ENCODE measurements at places on chromosomes 3 and 15. TPM values are rescaled to one million over a fixed set of nuclear protein-coding genes. Genes with fewer than 3 reads are reported as not detected.

DNA sequence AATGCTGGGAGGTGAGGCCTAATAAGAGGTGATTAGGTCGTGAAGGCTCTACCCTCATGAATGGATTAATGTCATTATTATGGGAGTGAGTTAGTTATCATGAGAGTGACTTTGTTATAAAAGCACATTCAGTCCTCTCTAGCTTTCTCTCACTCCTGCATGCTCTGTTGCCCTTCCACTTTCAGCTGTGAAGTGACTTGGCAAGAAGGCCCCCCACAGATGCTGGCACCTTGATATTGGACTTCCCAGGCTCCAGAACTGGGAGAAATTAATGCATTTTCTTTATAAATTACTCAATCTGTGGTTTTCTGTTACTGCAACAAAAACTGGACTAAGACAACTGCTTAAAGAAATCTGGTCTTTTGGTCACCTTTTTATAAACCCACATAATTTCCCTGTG, 144.3 kb downstream of the FBN1 start:
- no peak for DNase-seq

DNA sequence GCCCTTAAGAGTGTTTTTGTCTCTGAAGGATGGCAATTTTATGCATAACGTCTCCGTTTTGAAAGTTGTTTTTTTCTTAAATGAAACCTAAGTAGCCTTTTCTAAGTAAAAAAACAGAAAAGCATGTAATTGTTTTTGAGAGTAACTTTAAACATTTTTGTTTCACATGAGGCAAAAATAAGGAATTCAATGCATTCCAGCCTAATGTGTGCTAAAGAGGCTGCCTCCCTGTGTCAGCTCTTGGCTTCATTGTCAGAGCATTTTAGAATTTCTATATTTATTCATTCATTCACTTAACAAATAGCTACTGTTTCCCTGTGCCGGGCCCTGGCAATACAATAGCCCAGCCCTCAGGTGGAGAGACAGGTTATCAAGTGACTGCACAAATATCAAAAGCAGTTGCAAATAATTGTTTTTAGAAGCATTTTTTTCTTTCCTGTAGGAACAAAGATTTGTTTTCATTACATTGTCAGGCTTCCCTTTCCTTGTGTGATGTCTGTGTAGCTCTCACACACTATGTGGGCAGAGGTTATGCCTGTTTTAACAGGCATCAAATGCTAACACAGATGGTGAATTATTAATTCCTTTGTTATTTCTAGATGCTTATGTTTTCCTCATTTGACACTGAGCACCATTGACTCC, 81.9 kb downstream of the CCK start:
- no peak for DNase-seq

- no peak for DNase-seq
These were observed 210.0 kb downstream of the NFKBIZ start for GRCh38 chr3:102059145-102059943.

- DNase-seq, result no peak
These were observed 265.4 kb downstream of the VPS13C start for GRCh38 chr15:61794881-61795280.

GRCh38 chr3:58880182-58880581, 169.6 kb downstream of the CFAP20DC start:
- no peak for DNase-seq

DNA sequence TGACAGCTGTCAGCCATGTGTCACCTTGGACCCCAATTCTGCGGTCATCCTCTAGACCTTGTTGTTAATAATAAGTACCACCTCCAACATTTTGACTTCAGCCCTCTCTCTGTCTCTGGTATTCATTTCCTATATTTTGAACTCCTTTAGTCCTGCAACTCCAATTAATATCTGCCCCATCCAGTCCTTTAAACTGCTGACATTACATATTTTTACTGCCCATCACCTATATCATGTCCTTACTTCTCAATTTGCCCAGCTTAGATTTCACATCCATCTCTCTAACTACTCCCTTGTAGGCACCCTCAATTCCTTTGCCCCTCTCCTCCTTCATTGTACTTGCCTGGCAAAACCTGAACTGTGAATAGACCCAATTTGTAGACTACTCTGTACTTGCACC, 73.5 kb downstream of the SCN10A start:
- DNase-seq, result no peak

- no peak for DNase-seq
These were observed 153.1 kb upstream of the COL8A1 start for GRCh38 chr3:99485286-99485685.

- DNase-seq, result peak; percentile 83
These were observed at the start of gene ESYT3 for GRCh38 chr3:138434276-138434874. TSS of gene ESYT3 (plus strand) at chr3:138434616. CDS start at chr3:138434799, 183 bp downstream.

DNA sequence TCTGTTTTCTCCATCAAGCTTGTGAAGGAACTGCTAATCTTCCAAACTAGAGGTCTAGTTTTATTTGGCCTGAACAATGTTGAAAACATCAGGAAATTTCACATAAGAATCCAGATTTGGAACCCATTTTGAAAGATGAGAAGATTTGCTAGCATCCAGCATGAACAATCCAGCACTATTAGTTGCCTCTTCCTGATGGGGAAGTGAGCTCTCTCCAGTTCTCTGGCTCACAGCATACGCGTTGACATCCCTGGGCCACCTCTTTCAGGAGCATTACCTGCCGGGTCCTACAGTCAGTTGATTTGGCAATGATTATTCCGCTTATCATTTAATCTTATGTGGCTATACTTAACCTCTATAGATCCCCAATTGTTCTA, 10.9 kb downstream of the GPR87 start:
- DNase-seq, result no peak

GRCh38 chr3:40078590-40078989, 230.9 kb upstream of the EIF1B start:
- no peak for DNase-seq

DNA sequence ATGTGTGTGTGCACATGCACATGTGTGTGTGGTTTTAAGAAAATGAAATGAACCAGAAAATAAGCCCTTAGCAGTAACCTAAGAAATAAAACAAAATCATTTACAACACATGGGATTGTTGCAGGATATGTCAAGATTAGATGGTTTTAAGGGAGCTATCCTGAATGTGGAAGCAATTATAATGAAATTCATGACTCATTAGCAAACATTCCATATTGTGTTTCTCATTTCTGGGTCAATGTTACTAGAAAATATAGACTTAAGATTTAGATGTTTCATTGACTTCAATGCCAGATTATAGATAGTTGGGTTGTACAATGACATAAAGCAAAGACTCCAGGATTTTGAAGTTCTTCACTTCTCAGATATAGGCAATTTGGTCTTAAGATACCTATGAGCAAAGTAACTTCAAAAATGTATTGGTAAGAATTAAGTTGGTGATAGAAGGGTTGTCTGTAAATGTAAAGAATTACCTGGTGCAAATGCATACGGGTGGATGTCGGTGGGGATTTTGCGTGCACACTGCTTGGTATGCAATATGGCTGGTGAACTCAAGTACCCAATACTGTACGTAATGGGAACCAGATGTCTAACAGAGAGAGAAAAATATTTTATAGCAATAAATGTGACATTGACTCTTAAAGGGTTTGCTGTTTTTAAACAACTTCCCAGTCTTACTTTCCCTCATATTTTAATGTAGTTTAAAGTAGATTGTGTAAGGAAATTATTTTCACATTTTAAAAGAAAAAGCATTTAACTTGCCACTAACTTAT, 53.9 kb upstream of the NR2F2 start:
- no peak for DNase-seq

DNA sequence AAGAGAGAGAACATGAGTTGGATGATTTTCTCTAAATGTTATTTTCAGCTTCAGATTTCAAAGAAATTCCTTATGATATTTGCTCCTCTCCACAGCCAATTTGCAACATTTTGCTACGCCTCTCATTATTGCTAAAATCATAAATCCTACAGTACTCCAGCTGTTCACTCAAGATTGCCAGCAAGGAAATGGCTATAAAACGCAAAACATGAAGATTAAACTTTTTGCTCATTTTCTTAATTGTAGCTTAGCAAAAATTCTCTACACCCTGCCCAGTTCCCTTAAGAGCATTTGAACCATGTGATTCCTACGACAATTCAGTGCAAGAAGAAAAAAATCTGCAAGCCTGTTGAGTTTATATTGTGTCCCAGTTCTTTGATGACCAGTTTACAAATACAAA, 6.8 kb downstream of the CHRNA3 start:
- no peak for DNase-seq

DNA sequence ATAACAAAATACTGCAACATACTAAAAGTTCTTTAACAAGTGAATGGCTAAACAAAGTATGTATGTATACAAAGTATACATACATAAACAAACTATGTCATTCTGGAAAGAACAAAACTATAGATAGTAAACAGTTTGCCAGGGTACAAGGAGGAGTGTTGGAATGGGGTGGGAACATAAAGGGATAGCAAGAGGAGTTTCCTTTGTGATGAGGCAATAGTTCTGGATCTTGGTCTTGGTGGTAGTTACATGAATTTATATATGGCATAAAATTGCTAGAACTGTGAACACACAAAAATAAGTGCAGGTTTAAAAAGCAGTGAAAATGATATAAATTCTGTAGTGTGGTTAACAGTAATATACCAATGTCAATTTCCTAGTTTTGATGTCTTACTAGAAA, 22.0 kb downstream of the ZNF148 start:
- DNase-seq, result no peak

GRCh38 chr15:90325726-90326125, 26.4 kb upstream of the ZNF774 start:
- no peak for DNase-seq

DNA sequence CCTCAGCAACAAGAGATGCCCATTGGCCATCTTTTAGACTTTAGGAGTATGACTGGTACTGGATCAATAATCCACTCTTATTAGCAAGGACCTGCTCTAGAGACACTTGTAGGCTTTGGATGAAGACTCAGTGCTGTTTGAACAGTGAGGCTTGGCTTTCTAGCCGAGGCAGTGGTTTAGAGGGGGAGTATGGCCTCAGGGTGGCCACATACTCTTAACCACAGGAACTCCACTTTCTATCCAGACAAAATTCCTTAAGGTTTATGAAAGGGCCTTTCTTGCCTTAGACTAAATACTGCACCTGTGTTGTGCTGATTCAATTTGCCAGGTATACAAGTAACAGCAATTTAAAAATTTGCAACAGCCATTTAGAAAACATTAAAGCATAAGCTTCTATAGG, 1046.3 kb downstream of the DIPK2A start:
- no peak for DNase-seq

GRCh38 chr3:140499114-140499757, 178.6 kb upstream of the TRIM42 start:
- DNase-seq, result no peak

DNA sequence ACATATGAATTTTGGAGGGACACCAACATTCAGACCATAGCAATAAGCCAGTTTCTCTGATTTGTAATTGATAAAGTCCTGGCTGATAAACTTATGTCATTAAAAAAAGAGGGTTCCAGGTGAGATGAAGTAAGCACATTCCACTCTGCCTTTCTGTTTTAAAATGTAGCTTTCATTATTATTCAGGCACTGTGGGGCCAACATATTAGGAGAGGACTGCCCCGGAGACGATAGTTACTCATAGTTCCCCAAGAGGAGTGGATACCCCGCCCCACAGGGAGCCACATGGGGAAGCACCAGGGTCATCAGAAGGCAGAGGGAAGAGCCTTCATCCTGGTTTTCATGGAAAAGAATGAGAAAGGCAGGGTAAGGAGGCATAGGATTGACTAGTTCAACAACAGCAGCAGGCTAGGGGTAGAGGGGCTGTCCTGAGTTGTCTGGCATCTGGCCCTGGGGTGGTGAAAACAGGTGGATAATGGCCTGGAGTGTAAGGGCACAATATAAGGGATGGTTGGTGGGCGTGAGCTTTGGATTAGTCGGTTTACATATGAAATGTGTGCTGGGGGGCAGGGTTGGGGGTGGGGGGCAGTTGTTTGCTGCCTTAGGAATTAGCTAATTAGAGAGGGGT, 78.7 kb upstream of the PROK2 start:
- DNase-seq, result no peak

GRCh38 chr3:46280105-46280797, 38.0 kb downstream of the CCR3 start:
- DNase-seq, result peak; percentile 77

DNA sequence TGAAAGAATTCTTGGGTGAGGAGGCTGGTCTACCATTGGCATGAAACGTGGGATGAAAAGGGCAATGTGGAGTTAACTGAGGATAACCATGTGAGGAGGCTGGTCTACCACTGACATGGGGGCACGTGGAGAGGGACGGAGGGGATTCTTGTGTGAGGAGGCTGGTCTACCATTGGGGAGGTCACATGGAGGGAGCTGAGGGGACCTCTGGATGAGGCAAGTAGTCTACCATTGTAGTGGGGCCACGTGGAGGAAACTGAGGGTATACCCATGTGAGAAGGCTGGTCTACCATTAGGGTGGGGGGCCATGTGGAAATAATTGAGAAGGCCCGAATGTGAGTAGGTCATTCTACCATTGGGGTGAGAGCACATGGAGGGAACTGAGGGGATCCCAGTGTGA, 154.1 kb downstream of the FBLN2 start:
- no peak for DNase-seq

DNA sequence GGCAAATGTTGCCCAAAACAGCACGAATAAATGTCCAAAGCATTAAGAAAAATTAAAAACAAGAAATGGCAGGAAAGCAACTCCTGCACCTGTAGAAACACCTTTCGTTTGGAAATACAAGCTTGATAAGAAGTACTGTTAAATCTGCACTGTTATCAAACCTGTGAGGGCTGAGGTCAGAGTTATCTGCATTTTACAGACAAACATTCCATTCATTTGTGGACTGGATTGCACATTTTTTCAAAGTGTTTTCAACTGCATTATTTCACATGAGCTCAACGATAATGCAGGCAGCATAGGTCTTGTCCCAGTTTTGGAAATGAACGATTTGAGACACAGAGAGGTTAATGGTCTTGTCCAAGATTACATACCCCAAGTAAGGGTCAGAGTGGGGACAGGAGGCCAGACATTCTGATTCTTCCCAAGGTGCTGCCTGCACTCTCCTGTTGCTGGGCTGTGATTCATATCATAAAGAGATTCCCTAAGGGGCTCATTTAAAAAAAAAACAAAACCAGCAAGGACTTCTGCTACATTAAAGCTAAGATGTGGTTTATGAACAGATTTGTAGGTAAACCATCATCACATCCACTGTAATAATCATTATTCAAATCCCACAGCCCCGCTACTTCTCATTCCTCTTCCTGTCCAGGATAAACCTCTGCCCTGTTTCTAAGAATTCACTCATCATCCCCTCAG, 13.0 kb downstream of the GUCA1C start:
- DNase-seq, result no peak

MNS1 gene
- total RNA-seq, result 0.74 TPM

CEP152 gene
- total RNA-seq, result 34.4 TPM

TP63 gene
- 0.46 TPM for total RNA-seq

FBXO45 gene
- total RNA-seq, result 12.7 TPM

UTS2B gene
- not detected for total RNA-seq

UPK1B gene
- 0.41 TPM for total RNA-seq

NR1I2 gene
- 0.27 TPM for total RNA-seq

TRIM71 gene
- 0.02 TPM for total RNA-seq

PRSS50 gene
- not detected for total RNA-seq

Measured in activated CD4-positive, alpha-beta T cell treated with anti-CD3 and anti-CD28 coated beads for 36 hours (primary cell).